CD4-positive, alpha-beta T cell treated with Interleukin-4 for 4 hours (primary cell): ENCODE measurements at places on chromosomes 12 and 14.

- DNase-seq, result no peak
These were observed 144.7 kb downstream of the GPHN start for GRCh38 chr14:66652525-66653106.

DNA sequence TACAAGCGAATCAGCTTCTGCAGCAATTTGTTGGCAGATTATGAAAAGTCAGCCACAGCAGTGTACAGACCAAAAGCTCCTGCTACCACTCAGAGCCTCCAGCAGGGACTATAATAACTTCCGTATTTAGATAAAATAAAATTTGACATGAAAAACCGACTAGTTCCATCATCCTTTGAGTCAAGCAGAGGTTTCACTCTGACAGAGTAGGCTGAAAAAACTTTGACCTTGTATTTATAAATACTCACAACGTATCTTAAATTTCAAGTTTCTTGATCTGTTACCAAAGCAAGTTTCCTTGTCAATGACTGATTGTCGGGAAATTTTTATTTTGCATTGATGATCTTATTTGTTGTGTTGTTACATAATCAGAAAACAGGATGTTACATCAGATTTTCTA lies 283.4 kb downstream of the DAD1 start:
- no peak for DNase-seq

- DNase-seq, result no peak
These were observed 205.0 kb upstream of the KRR1 start for GRCh38 chr12:75716291-75717025.

DNA sequence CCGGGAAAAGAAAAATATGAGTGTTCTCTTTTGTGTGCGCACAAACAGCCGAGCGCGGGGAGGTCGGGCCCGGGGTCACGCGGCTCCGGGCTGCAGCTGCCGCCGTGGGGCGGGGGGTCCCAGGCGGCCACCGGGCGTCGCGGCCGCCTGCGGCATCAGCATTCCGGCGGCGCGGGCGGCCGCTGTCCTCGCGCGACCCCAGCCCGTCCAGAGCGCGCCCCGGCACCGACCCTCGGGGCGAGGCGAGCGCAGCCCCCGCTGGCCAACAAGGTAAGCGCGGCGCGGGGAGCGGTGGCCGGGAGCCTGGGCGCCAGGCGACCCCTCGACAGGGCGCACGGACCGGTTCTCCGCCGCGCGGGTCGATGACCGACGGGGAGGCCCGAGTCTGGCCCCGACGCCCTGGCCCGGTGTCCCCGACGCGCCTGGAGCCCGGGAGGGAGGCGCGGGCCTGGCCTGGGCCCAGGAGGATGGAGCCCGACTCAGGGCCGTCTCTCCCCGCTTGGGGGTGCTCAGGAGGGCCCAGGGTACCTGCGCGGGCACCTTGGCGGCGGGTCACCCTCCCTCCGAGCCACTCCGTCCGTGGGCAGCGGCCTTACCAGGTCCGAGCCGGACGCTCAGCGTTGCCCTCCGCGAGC lies 103.9 kb upstream of the DIO3 start:
- DNase-seq, result no peak

- DNase-seq, result no peak
These were observed 86.9 kb upstream of the STXBP6 start for GRCh38 chr14:25136811-25137210.

- no peak for DNase-seq
These were observed 20.9 kb upstream of the SCFD1 start for GRCh38 chr14:30600922-30601918.

DNA sequence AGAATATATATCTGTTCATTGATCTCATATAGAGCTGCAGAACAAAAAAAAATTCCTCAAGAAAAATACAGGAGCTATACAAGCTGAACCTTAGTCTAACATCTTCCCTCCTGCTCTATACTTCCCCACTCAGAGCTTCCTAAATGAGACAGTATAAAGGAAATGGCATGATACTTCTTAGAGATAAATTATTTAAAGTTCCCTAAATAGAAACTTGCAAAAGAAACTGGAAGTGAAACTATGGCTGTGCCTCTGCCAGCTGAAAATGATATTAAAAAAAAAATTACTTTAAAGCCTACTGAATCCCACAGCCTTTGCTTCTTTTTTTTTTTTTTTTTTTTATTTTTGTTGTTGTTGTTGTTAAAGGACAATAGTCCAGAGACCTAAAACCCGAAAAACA lies 11.6 kb upstream of the NEK9 start:
- DNase-seq, result no peak

DNA sequence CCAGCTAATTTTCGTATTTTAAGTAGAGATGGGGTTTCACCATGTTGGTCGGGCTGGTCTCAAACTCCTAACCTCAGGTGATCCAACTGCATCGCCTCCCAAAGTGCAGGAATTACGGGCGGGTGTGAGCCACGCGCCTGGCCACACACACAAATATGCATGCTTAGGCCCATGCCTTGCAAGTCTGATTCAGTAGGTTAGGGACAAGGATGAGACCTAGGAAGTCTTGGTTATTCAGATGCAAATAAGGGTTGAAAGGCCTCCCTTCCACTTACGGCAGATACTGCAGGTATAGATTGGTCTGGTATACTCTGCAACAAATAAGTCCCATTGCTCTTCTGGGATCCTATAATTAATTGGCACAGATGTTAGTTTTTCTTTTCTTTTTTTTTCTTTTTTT lies 32.9 kb downstream of the TXNRD1 start:
- no peak for DNase-seq
